Retina (tissue), 1 donor: ENCODE measurements at places on chromosomes 5 and 9.

GRCh38 chr5:139966856-139967255, 76.2 kb downstream of the NRG2 start:
- DNase-seq: no peak

- DNase-seq: no peak
Observed at GRCh38 chr9:110748251-110748893, 79.8 kb downstream of the MUSK start.

DNA sequence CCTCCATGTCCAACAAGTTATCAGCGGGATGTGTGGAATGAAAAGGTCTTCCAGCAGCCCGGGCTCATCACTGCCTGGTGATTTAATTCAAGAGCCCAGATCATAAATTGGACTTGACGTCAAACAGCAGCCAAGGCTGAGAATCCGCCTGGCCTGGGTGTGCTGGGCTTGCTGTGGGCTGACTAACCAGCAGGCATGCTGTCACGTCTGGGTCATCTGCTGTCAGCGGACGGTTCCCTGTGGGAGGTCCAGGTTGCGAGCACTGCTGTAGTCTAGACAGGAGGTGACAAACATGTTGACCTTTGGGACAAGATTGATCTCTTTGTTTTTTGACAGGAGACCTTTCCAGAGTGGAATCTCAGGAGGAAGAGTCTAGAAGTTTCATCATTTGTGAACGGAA, 289.7 kb downstream of the OSTF1 start:
- peak; percentile 75 for DNase-seq

DNA sequence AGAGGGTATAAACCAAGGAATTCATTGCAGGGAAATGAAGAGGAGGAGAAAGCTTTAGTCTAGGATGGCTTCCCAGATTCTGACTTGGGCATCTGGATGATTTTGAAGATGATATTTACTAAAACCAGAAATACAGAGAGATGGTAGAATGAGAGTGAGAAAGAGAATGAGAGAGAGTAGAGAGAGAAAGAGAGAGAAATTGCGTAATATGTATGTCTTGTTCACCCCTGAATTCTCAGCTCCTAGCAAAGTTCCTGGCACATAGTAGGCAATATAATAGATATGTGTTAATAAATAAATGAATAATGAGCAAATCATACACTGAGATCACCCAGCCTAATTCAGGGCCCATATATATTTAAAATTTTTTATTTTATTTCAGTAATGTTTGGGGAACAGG, 1089.5 kb upstream of the DMAC1 start:
- no peak for DNase-seq

- no peak for DNase-seq
Observed at GRCh38 chr5:55681301-55681700, 30.8 kb downstream of the SLC38A9 start.

- DNase-seq: no peak
Observed at GRCh38 chr9:115690786-115691496, 462.6 kb upstream of the PAPPA start.

DNA sequence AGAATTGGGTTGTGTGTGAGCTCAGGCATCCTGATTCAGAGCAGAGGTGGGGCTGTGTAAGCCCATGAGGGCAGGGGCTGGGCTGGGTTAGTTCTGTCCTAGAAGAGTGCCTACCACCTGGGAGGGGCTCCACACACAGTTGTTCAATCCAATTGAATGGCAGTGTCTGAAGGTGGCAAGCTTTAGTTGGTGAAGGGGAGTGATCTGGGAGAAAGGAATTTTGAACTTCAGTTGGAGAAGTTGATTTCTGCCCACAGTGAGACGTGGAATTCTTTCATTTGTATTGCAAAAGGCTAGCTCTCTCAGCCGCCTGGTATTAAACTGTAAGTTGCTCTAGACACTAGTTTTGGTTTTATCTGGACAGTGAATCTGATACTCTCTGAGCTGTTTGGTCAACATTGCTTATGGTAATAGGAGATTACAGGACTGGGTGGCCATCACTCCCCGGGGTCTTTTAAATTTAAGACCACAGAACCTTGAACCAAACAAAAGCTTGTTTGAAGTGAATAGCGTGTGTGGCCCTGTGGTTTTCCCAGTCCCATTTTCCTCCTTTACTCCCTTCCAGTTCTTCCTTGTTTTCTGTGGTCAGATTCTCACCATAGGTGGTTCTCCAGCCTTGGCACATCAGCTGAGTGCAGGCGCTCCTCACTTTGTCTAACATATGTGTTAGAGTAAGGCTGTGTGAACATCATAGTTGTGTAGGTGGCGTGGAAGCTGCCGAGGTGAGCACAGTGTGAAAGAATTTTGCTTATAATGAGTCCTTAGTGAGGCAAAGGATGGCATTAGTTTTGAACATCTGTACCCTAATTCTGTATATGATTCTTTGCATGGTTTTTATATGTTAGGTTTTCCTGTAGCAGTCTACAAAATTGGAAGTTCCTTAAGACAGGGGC, 78.0 kb downstream of the ARHGAP26 start:
- no peak for DNase-seq
